ENCODE measurements at places on chromosomes 16 and 17.

- no peak for DNase-seq
Measured at GRCh38 chr17:41629826-41630670, 5.7 kb upstream of the KRT17 start.

DNA sequence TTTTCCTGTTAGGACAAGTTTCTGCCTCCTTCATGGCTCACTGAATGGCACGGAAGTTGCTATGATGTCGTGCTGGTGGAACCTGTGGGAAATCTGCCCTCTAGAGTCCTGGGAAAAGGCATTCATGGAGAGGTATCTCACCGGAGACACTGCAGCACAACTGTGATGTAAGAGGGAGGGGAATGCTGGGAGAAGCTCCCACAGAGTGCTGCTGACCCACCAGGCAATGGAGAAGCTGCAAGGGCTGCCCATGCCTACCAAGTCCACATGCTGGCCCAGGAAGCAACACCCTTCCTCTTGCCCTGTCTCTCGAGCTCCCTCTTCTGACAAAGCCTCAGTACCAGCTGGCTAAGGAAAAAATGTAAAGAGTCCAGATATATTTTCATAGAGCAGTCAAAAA is 45.2 kb upstream of the SLC5A11 start:
- no peak for DNase-seq

GRCh38 chr17:82840431-82840831 is 609 bp upstream of the ZNF750 start:
- no peak for DNase-seq

DNA sequence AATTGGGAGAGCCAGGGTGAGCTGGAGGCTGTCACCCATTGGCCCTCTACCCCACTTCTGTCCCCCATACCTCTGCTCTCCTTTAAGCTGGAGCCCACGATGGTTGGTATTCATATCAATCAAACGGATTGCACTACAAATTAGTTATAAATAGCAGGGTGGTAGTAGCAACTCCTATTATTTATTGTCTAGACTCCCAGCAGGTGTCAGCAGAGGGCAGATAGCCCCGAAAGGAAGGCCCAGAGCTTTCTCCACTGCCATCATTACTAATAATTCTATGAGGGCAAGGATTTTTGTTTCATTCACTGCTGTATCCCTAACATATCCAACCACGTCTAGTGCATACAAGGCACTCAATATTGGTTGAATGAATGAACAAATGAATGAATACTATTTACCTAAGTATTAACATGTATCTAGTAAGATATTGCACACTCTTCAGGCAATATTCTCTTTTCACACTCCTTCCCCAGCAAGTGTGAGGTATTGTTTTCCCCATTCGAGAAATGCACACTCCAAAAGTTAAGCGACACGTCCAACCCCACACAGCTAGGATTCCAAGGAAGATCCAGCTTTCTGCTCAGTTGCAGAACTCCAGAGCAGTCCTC is 6.3 kb downstream of the C17orf50 start:
- DNase-seq, result no peak

GRCh38 chr17:19703828-19704613 is 12.4 kb downstream of the SLC47A2 start:
- no peak for DNase-seq

GRCh38 chr17:700504-701094 is 14.0 kb downstream of the VPS53 start:
- no peak for DNase-seq

DNA sequence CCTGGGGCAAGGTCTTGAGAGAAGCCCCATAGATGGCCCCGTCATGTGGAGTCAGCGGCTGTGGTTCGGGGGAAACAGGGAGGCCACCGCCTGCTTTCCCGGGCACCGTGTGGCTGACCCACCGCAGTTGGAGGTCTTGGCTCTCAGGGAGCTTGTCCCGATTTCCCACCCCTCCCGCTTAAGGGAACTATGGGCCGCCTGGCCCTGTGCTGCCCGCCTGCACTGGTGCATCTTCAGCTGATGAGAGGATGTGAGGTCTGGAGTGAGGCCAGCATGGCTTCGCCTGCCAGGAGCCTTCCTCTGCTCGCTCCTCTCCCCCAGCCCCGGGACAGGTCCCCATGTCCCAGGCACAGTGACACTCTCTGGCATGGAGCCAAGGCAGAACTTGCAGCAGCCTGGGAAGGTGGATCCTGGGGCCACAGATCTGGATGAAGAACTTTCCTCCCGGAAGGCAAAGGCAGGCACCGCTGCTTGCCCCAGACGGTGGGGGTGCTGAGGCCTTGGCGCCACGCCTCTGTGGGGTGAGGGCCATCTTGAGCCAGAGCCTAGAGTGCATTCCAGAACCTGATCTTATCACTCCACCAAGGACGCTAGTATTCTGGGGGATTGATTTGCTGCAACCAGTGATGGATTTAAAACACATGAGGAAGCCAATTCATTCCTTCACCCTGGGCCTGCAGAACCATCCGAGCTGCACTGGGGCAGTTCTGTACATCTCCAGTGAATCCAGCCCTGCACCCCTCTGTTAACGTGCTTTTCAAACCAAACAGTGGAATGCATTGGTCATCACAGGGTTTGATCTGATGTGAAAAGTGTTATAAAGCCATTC is 178.6 kb upstream of the TNRC6C start:
- no peak for DNase-seq

GRCh38 chr17:9468532-9468931 is 107.1 kb downstream of the STX8 start:
- no peak for DNase-seq
